NCI-H526 (cell line): ENCODE measurements at places on chromosomes 5 and 9.

GRCh38 chr9:108528231-108528630, 327.6 kb downstream of the ACTL7B start:
- DNase-seq, result no peak

DNA sequence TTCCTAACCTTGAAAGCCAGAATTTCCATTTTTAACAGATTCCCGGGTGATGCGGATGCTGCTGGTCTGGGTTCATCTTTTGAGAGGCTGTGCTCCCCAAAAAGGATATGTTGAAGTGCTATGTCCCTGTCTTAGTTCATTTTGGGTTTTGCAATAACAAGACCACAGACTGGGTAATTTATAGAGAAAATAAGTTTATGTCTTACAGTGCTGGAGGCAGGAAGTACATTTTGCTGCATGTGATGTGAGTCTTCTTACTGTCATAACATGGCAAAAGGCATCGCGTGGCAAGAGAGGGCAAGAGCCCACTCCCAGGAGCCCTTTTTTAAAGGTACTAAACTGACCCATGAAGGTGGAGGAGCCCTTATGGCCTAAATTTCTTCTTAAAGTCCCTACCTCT, 114.1 kb downstream of the DAPK1 start:
- no peak for DNase-seq

GRCh38 chr9:113675475-113675941, 200.6 kb upstream of the ZNF618 start:
- DNase-seq, result no peak

- no peak for DNase-seq
Observed at GRCh38 chr9:81268048-81268447, 421.3 kb downstream of the TLE1 start.

GRCh38 chr5:158802941-158803341, 296.8 kb downstream of the EBF1 start:
- peak; percentile 63 for DNase-seq

DNA sequence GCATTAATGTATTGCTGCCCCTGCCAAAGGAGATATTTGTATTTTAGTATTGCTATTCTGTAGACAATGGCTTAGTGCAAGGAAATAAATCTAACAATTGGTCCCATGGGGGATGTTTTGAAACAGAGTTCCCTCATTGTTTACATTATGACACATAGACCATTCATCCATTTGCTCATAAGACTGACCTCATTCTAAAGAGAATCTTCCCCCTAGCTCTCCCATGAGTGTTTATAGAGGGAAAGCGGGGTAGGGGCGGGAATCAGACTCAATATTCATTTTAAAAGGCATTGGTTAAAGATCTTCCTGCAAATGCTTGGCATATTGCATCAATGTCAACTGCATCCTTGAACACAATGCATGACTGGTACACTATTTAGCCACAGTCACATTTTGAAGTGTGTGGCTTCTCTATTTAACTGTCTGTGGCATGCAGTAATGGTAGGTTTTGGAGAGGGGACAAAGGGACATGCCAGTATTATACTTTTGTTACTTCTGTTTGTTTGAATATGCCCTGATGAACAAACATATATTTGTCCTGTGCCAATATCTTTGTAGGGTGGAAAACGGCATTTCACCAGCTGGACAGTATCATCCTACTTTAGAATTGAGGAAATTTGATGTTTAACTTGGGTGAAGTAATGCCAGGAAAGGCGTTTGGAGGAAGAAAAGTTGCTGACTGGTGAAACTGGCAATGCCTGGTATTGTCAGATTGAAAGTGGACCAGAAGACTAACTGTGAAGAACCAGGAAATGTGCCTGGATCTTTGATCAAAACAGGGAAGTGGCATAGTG, 84.1 kb upstream of the MEGF10 start:
- DNase-seq, result peak; percentile 38

DNA sequence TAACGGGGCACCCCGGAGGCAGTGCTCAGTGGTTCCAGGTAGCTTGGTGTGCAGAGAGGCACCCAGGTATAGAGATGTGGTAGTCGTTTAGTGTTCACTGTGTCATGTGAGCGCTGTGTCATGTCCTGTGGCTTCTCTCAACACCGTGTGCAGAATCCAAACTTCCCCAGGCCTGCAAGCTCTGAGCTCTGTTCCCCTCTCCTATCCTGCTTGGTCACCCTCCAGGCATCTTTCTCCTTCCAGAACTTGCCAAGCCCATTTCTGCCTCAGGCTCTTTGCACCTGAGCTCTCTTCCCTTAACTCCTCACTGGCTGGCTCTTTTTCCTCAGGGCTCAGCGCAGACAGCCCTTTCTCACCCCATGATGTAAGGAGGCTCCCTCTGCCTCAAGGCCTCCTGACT, 64.8 kb downstream of the CARTPT start:
- no peak for DNase-seq

GRCh38 chr9:114511978-114512874, 7.0 kb upstream of the WHRN start:
- DNase-seq, result no peak

GRCh38 chr9:103714992-103715391, 379.1 kb upstream of the SMC2 start:
- DNase-seq, result no peak

DNA sequence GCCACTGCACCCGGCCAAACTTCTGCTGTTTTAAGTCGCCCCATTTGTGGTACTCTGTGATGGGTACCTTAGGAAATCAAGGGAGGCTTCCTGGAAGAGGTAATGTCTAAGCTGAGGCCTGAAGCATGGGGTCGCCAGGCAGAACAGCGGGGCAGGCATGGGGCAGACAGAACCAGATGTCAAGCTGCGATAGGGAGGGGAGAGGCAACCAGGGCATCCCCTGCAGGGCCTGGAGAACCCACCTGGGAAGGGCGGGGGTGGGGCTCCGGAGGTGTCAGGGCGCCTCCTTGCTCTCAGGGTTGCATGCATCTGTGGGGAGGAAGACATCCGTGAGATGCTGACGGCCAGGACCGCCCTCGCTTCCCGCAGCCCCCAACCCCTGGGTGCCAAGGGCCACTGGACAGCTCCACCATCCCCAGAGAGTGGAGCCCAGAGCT, 2.8 kb downstream of the LCN15 start:
- no peak for DNase-seq

DNA sequence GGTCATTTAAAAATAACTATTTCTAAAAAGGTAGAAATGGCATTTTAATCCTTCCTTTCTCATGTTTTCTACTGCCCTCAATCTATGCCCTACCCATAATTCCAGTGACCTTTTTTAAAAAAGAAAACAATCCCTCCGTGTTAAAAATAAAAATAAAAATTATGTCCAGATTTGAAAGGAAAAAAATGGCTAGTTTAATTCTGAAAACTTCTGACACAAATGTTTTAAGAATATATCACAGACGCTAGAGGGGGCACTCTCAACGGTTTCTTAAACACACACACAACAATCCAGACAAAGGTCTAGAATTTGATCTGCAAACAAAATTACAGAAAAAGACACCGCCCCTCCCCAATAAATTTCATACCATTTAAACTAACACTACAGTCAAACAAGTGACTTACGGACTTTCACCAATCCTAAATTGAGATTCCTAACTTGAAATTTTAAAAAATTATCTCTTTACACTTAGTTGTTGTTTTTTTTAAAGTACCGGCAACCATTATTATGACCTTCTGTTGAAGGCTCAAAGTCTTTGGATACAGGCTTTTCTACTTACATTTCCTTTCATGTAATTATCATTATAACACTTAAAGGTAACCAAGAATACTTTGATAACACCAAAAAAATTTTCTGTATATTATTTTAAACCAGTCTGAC, 38.2 kb downstream of the CLINT1 start:
- no peak for DNase-seq

- DNase-seq, result peak; percentile 22
Observed at GRCh38 chr5:127305493-127305892, 14.9 kb downstream of the MEGF10 start.

GRCh38 chr5:386432-387341, 56.3 kb upstream of the EXOC3 start:
- no peak for DNase-seq

- DNase-seq, result peak; percentile 50
Observed at GRCh38 chr9:132040246-132040645, 39.4 kb downstream of the MED27 start.

DNA sequence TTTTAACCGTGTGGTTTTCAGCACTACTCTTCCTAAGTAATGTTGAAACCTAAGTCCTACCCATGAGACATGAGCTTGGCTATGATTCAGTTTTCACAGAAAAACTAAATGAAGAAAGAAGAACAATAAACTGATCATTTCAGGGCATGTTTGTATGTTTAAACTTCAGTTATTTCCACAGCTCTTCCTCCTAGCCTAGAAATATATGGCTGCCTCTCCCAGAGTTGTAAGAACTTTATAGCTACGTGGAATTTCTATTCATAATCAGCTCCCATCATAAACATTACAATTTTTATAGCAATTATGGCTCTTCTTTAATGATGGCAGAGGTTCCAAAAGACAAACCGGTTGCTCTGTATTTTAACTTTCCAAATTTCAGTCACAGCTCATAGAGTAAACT, 314.7 kb upstream of the ADAMTSL1 start:
- DNase-seq, result no peak

- no peak for DNase-seq
Observed at GRCh38 chr9:136552117-136552703, 6.4 kb upstream of the NOTCH1 start.

- DNase-seq, result no peak
Observed at GRCh38 chr9:89872426-89872912, 267.7 kb downstream of the GADD45G start.
